ENCODE measurements at places on chromosomes 1 and 21.

- DNase-seq, result no peak
Measured at GRCh38 chr21:29697555-29698193, 242.1 kb downstream of the GRIK1 start.

- no peak for DNase-seq
Measured at GRCh38 chr1:151893176-151893924, 16.0 kb downstream of the THEM4 start.

- no peak for DNase-seq
Measured at GRCh38 chr1:74467786-74468377, 44.5 kb downstream of the LRRC53 start.

DNA sequence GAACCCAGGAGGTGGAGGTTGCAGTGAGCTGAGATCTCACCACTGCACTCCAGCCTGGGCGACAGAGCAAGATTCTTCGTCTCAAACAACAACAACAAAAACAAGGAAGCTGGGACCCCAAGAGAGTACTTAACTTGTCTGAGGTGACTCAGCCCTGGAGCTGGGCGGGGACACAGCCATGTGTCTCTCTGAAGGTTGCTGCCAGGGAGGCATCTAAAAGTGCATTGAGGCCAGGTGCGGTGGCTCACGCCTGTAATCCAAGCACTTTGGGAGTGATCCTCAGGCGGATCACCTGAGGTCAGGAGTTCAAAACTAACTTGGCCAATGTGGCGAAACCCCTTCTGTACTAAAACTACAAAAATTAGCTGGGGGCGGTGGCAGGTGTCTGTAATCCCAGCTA lies 7.7 kb downstream of the IFI6 start:
- no peak for DNase-seq

DNA sequence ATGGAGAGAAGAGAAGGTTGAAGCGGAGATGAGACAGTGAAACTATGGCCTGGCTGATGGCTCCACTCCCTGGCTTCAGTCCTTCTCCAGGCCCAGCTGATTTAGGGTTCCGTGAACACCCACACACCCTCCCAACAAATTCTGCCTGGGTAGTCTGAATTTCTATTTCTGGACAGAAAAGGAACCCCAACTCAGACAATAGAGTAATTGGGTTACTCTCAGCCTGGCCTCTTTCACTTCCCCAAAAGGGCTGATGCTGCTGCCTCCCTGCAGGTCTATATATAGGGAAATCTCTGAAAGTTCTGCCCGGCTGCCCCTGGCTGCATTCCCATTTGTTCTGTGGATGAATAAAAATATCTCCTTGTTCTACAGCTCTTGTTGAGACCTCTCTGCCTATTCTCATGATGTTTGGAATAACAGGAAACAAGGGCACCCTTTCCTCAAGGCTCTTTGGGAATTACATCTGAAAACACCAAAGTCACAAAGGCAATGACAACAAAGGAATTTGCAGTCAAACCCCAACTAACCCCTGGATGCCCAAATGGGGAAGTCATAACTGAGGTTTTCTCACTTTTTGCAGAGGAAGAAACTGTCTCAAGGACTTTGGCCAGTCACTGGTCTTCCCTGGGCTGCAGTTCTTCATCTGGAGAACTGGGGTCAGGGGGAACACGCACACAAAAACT lies 11.4 kb upstream of the ZSCAN20 start:
- no peak for DNase-seq

- no peak for DNase-seq
Measured at GRCh38 chr1:198122693-198123092, 34.1 kb upstream of the NEK7 start.

- no peak for DNase-seq
Measured at GRCh38 chr1:17462669-17463068, 23.2 kb upstream of the RCC2 start.

DNA sequence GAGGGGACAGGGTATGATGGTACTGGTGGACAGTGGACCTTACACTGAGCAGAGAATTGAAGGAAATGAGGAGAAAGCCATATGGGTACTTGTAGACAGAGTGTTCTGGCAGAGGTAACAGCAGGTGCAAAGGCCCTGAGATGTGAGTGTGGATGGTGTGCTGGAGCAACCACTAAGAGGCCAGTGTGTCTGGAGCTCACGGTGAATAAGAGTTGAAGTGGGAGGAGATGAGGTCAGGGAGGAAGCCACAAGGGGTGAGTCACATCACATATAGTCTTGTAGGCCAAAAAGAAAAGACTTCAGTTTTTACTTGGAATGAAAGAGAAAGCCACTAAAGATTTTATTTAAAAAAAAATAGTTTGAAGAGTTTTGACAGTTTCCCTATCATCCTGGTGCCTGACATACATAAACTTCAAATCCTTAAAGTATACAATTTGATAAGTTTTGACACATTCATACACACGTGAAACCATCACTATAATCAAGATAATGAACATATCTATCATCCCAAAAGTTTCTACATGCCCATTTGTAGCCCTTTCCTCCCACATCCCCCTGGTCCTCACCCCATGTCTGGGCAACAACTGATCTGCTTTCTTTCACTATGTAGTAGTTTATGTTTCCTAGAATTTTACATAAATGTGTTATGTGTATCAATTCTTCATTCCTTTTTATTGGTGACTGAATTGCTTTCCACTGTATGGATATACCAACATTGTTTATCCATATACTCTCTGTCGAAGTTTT lies 148.4 kb downstream of the GPATCH2 start:
- peak; percentile 34 for DNase-seq

GRCh38 chr1:109163551-109163950 lies 49.6 kb downstream of the ELAPOR1 start:
- no peak for DNase-seq

- DNase-seq, result no peak
Measured at GRCh38 chr1:70382682-70383081, 28.2 kb upstream of the ANKRD13C start.

GRCh38 chr1:75797273-75797588 lies 549 bp downstream of the MSH4 start:
- no peak for DNase-seq

- no peak for DNase-seq
Measured at GRCh38 chr21:23886828-23887724, 1720.2 kb downstream of the MRPL39 start.

GRCh38 chr1:99670583-99670982 lies 24.7 kb downstream of the PALMD start:
- no peak for DNase-seq

DNA sequence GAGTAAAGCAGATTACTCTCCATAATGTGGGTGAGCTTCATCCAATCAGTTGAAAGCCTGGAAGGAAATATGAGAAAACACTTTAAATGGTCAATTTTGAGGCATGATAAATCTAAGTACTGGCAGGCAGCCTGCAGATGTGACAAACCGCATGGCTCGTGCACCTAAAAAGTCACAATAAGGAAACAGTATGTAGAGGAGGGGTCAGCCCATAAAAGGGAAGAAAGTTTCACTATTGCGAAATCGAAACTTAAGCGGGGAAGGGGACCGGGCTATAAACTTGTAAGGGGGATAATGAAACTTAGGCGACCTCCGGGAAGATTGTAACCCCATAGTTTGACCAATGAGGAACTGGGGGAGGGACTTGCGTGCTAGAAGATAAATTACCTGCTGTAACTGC lies 109.8 kb downstream of the PLPPR4 start:
- no peak for DNase-seq

GRCh38 chr1:1116701-1117468 lies 996 bp upstream of the C1orf159 start:
- DNase-seq, result peak; percentile 20

- DNase-seq, result no peak
Measured at GRCh38 chr21:36542312-36543101, 62.6 kb upstream of the CLDN14 start.

GRCh38 chr1:212269306-212269705 lies 15.9 kb upstream of the PPP2R5A start:
- no peak for DNase-seq

GRCh38 chr1:116587501-116588227 lies 16.8 kb upstream of the CD58 start:
- no peak for DNase-seq

DNA sequence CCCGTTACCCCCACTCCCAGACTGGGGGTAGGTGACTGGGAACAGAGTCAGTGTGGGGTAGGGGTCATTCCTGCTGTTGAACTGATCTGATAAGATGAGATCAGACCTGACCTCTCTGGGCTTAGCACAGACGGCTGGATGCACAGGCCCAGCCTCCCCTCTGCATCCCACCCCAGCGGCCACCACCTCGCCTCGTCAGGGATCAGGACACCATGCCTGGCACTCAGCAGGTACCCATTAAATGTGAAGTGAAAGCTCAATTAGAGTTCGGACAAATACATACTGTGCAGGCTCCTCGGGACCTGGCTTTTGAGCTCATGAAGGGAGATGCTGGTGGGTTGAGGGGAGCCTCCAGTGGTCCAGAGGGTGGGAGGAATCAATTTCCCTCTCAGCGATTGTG lies 15.7 kb downstream of the SOX13 start:
- DNase-seq, result no peak

GRCh38 chr1:208581209-208581608 lies 337.0 kb upstream of the PLXNA2 start:
- no peak for DNase-seq

- no peak for DNase-seq
Measured at GRCh38 chr1:7388141-7388487, 383.0 kb upstream of the VAMP3 start.
